NCI-H1105 (cell line): ENCODE measurements at places on chromosomes 4 and X.

DNA sequence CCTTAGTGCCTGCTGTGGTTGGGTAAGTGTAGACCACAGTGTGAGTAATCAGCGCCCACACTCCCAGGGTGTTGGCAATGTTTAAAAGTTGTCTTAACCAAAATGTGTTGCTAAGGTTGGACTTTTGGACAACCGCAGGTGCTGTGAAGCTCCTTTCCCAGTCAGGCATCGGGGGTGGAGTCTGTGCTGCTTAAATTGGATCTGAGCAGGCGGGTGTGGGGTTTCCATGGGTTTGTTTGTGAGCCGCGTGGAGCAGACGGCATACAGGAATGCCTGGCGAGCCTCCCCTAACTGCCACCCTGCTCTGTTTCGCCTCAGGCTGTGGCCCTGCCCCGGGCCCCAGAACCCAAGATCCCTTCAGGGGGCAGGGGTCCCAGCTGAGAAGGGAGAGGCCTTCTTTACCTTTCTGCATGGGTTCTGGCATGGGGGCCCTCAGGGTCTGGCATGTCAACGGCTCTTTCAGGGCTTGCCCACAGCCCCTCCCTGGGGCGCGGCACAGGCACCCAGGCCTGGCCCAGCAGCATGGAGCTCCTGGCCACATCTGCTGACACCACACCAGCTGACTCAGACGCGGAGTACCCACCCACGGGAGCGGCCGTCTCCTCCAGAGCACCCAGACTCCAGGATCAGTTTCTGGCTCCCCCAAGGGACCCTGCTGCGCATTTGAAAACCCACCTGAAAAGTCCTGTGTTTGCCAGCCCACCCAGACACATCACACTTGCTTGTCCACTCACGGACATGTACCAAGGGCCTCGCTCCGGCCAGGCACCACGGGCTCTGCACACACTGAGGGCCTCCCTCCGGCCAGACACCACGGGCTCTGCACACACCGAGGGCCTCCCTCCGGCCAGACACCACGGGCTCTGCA lies 5.1 kb upstream of the SPON2 start:
- no peak for DNase-seq

DNA sequence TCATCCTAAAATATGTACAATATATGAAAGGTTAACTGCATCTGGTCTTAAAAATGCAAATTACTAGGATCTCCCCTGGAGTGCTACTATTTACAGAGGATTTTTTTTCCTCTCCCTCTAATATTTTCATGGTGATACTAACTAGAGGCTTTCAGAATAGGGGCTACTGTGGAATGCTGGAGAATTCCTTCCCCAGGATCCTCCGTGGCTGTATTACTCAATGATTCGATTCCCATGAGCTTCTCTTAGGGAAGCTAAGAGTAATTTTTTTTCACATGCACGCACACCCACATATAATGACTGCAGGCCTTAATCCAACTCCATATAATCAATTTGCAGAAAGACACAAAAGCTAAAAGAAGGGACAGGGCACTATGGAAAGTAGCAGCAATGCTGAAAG lies 184.7 kb downstream of the ARHGAP6 start:
- no peak for DNase-seq

DNA sequence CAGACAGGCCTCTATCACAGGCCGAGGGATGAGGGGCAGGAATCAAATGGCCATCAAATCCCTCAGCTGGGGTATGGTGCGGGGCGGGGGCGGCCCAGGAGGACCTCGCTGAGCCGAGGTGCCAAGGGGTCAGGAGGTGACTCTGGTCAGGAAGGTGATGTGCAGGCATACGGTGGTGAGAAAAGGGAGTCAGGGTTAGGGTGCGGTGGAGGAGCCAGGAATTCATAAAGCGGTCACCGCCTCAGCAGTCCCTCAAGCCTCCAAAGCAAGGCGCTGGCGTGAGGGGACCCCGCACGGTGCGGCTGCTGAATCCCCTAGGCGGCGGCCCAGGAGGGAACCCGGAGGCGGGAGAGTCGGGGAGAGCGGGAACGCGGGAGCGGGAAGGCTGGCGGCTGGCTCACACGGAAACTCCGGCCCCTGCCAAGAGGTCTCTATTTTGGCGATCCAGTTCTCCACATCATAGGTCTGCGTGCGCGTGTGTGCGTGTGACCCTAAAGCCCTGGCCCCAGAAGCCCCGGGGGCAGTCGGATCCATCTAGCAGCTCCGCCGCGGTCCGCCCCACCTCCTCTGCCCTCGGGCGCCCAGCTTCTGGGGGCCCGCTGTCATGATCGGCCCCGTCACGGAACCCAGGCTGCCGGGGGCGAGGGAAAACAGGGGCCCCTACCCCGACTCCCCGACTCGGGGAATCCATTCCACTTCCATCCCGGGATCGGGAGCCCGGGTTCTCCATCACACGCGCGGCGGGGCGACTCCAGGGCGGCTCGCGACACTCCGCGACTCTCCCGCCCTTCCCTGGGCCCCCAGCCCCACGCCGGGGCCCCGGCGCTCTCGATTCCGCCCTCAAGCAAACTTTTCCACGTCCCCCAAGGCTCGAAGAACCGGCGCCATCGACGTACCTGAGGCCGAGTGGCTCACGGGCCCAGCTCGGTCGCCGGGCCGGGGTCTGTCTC lies 593 bp downstream of the ELF4 start:
- peak; percentile 5 for DNase-seq

DNA sequence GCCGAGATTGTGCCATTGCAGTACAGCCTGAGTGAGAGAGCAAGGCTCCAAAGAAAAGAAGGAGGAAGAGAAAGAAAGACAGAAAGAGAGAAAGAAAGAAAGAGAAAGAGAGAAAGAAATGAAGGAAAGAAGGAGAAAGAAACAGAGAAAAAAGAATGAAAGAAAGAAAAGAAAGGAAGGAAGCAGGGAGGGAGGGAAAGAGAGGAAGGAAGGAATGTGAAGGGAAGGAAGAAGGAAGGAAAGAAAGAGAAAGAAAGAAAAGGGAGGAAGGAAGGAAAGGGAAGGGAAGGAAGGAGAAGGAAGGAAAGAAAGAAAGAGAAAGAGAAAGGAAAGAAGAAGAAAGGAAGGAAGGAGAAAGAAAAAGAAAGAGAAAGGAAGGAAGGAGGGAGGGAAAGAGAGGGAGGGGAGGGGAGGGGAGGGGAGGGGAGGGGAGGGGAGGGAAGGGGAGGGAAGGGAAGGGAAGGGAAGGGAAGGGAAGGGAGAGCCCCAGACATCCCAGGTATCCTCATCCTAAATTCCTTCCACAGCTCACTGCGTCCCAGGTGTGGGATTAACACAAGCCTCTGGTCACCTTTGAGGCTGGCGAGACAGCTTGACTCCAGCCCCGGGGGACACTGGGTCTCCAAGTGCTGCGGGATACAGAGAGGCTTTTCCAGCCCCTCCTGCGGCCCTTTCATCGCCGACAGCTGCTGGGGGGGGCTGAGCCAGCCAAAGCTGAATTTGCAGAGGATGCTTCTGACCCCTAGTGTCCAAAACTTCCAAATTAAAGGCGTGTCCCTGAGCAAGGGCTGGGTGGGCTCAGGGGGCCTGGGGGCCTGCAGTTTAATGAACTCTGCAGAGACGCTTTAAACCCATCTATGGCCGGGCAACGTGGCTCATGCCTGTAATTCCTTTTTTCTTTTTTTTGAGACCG lies 24.2 kb upstream of the CSF2RA start:
- no peak for DNase-seq

GRCh38 chrX:7139202-7140081 lies 8.1 kb upstream of the STS start:
- DNase-seq = no peak

- DNase-seq = no peak
Observed at GRCh38 chr4:31294655-31295480, 574.7 kb downstream of the PCDH7 start.

GRCh38 chr4:150821641-150822040 lies 193.4 kb downstream of the LRBA start:
- DNase-seq = no peak

DNA sequence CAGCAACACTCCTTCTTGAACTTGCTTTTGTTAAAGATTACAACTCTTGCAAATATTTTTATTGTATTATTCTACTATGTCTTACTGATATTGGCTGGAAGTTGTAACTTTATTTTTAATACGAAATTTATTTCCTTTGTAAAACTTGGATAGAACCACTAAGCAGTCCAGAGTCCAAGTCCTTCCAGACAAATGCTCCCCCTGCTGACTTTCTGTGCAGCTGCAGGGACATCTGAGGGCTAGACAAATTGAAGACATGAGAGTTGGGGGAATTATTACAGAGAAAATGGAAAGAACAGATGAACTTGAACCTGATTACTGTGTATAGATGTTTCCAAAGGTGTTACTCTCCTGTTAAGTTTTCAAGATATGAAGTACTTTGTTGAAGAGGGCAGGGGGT lies 238.8 kb downstream of the GRIA3 start:
- no peak for DNase-seq

GRCh38 chrX:46793386-46794143 lies 34.6 kb upstream of the SLC9A7 start:
- DNase-seq = no peak

DNA sequence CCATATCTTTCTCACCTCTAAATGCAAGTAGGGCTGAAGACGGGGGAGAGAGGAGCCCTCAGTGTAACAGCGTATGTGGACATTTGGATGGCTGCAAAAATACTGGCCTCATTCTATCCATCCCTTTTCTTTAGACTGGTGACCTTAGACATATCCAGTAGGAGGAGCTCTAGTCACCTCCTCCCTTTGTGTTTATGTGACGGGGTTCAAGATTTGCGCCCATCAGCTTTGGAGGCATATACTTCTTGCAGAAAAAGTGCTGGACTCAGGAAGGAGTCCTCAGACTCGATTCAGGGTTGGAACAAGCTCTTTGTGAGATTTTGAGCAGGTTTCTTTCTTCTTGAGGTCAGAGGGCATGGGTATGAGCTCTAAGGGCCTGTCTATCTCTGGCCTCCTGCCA lies 86.2 kb downstream of the MAMLD1 start:
- no peak for DNase-seq

- DNase-seq = no peak
Observed at GRCh38 chr4:152022543-152022942, 261.7 kb upstream of the GATB start.

DNA sequence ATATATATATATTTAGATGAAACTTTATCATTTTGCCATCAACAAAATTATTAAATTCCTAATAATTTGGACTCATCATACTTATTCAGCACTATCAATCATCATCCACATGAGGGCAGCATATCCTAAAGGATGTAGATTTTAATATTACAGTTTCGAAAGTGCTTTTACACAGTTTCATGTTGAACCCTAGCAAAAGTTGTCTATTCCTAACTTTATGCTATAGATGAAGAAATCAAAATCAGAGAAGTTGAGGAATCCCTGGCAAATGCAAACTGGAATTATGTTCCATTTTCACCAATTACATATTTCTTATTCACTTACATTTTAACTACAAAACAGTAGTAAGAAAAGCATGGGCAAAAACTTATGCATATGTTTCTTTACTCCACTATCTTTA lies 36.6 kb upstream of the UGT2A1 start:
- no peak for DNase-seq

DNA sequence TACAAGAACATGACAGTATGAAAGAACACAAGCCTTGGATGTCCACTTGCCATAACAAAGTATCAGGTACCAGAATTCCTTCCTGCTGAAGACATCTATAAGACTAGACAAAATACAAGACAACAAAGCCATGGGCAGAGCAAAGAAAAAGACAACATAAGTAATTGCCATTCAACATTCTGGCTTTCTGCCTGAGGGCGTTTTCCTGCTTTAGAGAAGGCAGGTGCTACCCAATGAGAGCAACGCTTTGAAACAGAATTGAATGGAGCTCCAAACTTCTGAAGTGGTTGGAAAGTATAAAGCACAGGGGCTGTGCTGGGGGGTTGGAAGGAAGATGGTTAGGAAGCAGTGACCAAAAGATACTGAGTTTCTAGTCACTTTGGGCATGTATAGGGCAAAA lies 30.1 kb downstream of the PDE5A start:
- no peak for DNase-seq

GRCh38 chrX:31093639-31093975 lies 21.8 kb upstream of the FTHL17 start:
- no peak for DNase-seq

- DNase-seq = no peak
Observed at GRCh38 chr4:107129076-107129475, 93.0 kb upstream of the DKK2 start.

- DNase-seq = no peak
Observed at GRCh38 chrX:134619838-134620237, 38.4 kb downstream of the PLAC1 start.

GRCh38 chrX:36908801-36909675 lies 99.1 kb upstream of the FAM47C start:
- DNase-seq = no peak

- DNase-seq = no peak
Observed at GRCh38 chr4:159980826-159981468, 878.1 kb downstream of the RAPGEF2 start.
